Kidney (tissue), 22 donors: ENCODE measurements at places on chromosomes 3 and 15. TPM values are rescaled to one million over a fixed set of nuclear protein-coding genes. Genes with fewer than 3 reads are reported as not detected.
A peak's percentile ranks its signal among the peaks of the same experiment; 100 is the strongest.

Gene DOCK3
- total RNA-seq, result 0.54 TPM

Gene TNFAIP8L3
- total RNA-seq, result 8.9 TPM

DNA sequence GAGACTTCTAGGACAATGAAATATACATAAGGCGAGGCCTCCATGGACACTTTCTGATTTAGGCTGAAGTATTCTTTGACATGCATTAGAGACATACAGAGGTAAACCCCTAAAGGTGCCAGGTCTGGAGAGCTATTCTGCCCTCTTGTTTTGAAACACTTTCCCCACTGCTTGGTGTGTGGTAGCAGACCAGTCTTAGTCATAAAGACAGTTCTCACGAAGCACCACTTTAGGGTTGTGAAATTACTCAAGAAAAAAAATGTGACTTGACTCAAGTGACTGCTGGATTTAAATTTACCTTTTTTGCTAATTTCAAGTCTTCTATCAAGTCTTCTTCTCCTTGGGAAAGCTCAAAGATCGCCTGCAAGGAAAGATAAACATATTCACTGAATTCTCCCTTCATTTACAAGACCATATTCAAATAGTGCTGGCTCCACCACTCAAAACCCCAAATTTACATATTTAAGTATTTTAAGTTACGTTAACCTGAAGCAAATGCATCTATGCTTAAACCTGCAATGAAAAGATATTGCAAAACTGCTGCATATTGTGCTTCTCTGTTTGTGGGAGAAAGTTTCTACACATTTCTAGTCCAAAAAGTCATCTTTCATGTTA is 48.4 kb downstream of the ARHGEF3 start:
- H3K4me3 ChIP-seq, result no peak overlapping the region
- H3K27me3 ChIP-seq, result no peaks in the 10 kb centered on the region
- no peak overlapping the region for H3K27ac ChIP-seq
- no peak for DNase-seq

- DNase-seq, result no peak
- H3K27me3 ChIP-seq, result no peaks in the 10 kb centered on the region
- H3K4me1 ChIP-seq, result no peaks in the 10 kb centered on the region
Observed at GRCh38 chr3:73060302-73060723, 1.1 kb upstream of the EBLN2 start.

GRCh38 chr3:155448531-155448930 is 155.0 kb upstream of the STRIT1 start:
- H3K4me3 ChIP-seq, result no peak overlapping the region
- no peak overlapping the region for H3K27ac ChIP-seq
- H3K27me3 ChIP-seq, result no peaks in the 10 kb centered on the region
- no peak for DNase-seq
- H3K4me1 ChIP-seq, result no peaks in the 10 kb centered on the region
- H3K36me3 ChIP-seq, result no peaks in the 10 kb centered on the region

GRCh38 chr3:129013491-129013891 is 12.4 kb downstream of the EFCC1 start:
- H3K4me3 ChIP-seq, result no peak overlapping the region
- DNase-seq, result no peak
- no peaks in the 10 kb centered on the region for H3K27me3 ChIP-seq
- H3K36me3 ChIP-seq, result no peaks in the 10 kb centered on the region

DNA sequence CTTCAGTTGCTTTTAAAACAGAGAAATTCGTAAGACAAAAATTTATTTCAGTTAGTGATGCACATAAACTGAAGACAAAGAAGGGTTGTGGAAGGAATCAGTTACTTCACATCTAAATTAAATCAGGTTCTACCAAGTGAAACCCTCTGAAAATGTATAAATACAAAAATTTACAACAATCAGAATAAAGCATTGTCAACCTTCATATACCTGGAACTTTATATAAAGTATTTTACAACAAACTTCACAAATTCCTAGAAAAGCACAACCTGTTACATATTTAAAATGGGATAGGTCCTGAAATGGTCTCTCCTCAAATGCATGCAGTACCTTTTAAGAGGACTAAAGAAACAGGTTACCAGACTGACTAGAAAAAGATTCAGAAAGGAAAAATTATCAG is 26.9 kb downstream of the ATOSA start:
- H3K27me3 ChIP-seq, result no peaks in the 10 kb centered on the region
- H3K4me3 ChIP-seq, result no peak overlapping the region
- peaks cover 8% of the 10 kb centered on the region for H3K36me3 ChIP-seq
- DNase-seq, result no peak
- peak overlapping the region; percentile 41 for H3K27ac ChIP-seq
- peaks cover 13% of the 10 kb centered on the region for H3K4me1 ChIP-seq

GRCh38 chr3:151328298-151328995 is 902 bp downstream of the P2RY13 start:
- DNase-seq, result no peak
- no peaks in the 10 kb centered on the region for H3K36me3 ChIP-seq
- H3K4me3 ChIP-seq, result no peak overlapping the region

DNA sequence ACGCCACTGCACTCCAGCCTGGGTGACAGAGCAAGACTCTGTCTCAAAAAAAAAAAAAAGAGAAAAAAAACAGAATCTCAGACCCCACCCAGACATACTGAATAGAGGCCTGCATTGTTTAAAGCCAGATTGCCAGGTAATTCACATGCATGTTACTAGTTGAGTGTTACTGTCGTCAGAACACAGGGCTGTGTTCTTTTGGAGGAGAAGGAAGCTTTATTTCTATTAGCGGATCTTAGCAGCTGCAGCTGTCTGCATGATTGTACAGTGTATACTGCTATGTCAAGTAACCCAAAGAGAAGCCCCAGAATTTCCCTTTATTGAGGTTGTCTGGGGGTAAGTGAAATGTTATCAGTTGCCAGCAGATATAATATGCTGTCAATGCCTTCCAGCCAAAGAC is 496.6 kb upstream of the NAALADL2 start:
- H3K27ac ChIP-seq, result no peak overlapping the region
- H3K27me3 ChIP-seq, result no peaks in the 10 kb centered on the region
- H3K4me3 ChIP-seq, result no peak overlapping the region
- no peaks in the 10 kb centered on the region for H3K36me3 ChIP-seq
- DNase-seq, result no peak

Gene MOBP
- total RNA-seq, result 0.16 TPM

DNA sequence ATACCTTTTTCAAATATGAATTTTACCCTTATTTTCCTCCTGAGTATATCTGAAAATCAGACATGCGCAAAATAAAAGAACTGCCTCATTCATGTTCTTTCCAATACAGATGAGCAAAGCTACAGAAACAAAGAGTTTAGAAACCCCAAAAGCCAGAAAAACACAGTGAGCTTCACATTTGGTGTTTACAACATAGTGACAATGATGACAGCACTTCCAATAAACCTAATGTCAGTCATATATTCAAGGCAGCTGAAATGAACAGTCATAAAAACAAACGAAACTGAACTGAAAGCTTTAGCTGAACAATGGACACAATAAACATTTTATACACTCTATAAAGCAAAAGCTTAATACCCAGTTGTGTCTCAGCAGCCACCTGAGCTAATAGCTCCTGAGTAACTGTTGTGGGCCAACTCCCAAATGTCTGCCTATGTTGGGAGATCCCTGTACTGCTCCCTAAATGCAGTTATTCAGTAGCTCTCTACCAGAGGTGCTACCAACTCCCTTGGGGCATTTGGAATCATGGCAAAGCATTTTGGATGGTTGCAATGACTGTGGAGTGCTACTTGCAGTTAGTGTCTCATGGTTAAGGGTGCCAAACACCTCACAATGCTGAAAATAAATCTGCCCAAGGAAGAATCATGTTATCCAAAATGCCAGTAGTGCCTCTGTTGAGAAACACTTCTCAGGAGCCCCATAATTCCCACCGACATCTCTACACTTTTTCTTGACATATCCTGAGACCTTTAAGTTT is 131.5 kb downstream of the TGFBR2 start:
- no peak overlapping the region for H3K4me3 ChIP-seq
- H3K27me3 ChIP-seq, result no peaks in the 10 kb centered on the region
- H3K36me3 ChIP-seq, result no peaks in the 10 kb centered on the region
- no peak overlapping the region for H3K27ac ChIP-seq

Gene GPR176
- total RNA-seq, result 7.6 TPM

DNA sequence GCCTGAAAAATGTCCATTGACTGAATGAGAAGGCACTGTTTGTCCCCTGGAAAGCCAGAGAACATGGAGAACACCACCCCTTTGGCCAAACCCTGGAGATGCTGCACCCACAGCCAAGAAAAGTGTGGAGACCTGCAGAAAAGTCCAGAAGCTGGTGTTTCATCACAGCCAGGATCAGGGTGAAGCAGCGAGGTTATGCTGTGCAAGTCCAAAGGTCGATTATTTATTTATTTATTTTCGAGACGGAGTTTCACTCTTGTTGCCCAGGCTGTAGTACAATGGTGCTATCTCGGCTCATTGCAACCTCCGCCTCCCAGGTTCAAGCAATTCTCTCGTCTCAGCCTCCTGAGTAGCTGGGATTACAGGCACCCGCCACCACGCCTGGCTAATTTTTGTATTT is 5.5 kb upstream of the CTSH start:
- no peaks in the 10 kb centered on the region for H3K27me3 ChIP-seq
- H3K36me3 ChIP-seq, result no peaks in the 10 kb centered on the region
- peaks cover 19% of the 10 kb centered on the region for H3K4me1 ChIP-seq
- DNase-seq, result no peak
- H3K4me3 ChIP-seq, result no peak overlapping the region
- peak overlapping the region; percentile 95 for H3K27ac ChIP-seq
